ENCODE measurements at places on chromosomes 13 and 19. TPM values are rescaled to one million over a fixed set of nuclear protein-coding genes. Genes with fewer than 3 reads are reported as not detected.

DNA sequence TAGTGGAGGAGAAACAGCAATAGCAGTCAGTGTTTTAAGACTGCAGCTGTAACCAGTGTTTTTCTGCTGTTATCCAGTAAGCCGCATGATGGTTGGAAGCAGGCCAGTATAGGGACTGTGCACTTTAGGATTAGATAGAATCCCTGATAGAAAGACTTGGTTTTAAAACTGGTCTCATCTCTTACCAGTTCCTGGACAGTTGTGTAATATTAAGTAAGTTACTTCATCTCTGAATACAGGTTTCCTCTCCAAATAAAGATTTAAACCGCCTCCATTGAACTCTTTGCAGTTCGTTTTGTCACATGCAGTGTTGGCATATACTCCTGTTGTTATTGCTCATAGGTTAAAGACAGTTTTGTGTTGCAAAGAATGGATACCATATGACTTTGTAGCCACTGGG lies 25.6 kb downstream of the URI1 start:
- no peak overlapping the region for H3K27ac ChIP-seq
- no peak for DNase-seq
- H3K4me1 ChIP-seq: peaks cover 94% of the 10 kb centered on the region
- H3K27me3 ChIP-seq: no peaks in the 10 kb centered on the region

DNA sequence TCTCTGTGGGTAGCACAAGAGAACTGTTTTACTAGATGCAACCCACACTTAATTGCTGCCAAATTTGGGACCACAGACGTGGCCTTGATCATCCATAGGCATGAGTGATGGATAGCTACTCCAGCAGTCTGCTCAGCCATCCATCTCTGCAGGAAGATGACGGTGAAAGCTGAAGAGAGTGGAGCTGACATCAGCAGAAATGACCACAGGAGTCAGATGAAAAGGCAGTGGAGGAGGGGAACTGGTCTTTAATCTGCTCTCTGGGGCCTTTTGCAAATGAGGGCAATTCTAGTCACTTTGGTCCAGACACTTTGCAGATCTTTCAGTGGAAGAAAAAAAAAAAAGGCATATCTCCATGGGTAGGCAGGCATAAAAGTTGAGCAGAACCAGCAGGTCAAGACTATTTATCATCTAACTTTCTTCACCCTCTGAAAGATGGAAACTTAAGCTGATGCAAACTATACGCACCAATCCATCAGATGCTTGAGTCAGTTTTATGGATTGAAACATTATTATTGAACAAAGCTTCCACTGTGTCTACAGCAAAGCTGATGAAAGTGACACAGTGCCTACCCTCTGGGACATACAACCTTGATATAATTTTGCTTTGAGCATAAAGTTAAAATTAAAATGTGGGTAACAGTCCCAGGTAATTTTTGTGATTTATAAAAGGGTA lies 281.6 kb upstream of the OBI1 start:
- H3K27ac ChIP-seq: no peak overlapping the region
- H3K4me1 ChIP-seq: no peaks in the 10 kb centered on the region
- no peaks in the 10 kb centered on the region for H3K36me3 ChIP-seq
- H3K4me3 ChIP-seq: no peak overlapping the region
- no peak for DNase-seq

The CYP4F8 gene
- not detected for total RNA-seq

The GPR180 gene
- total RNA-seq: 4.8 TPM
